Activated T-cell treated with anti-CD3 and anti-CD28 coated beads, Interleukin-2, amount 50 U/mL, for 72 hours (primary cell): ENCODE measurements at places on chromosomes 13 and 19. TPM values are rescaled to one million over a fixed set of nuclear protein-coding genes. Genes with fewer than 3 reads are reported as not detected.

The ZNF229 gene
- 1.4 TPM for total RNA-seq

The TEX29 gene
- 1.1 TPM for total RNA-seq

GRCh38 chr13:85816413-85816812 lies 17.2 kb upstream of the SLITRK6 start:
- H3K27ac ChIP-seq = no peak overlapping the region
- H3K27me3 ChIP-seq = no peaks in the 10 kb centered on the region
- H3K36me3 ChIP-seq = no peaks in the 10 kb centered on the region
- DNase-seq = no peak
- no peak overlapping the region for H3K4me3 ChIP-seq
- peaks cover 5% of the 10 kb centered on the region for H3K4me1 ChIP-seq

- peaks cover 5% of the 10 kb centered on the region for H3K36me3 ChIP-seq
- H3K4me1 ChIP-seq = peaks cover 23% of the 10 kb centered on the region
- no peaks in the 10 kb centered on the region for H3K27me3 ChIP-seq
- no peak for DNase-seq
Measured at GRCh38 chr19:18440415-18440877, 2.5 kb upstream of the ISYNA1 start.

- H3K27me3 ChIP-seq = peaks cover 16% of the 10 kb centered on the region
- H3K4me3 ChIP-seq = no peak overlapping the region
- DNase-seq = no peak
- H3K36me3 ChIP-seq = no peaks in the 10 kb centered on the region
Measured at GRCh38 chr13:110047496-110047895, 259.5 kb downstream of the COL4A1 start.
